ENCODE measurements at places on chromosomes 11 and 22.

- DNase-seq = no peak
These were observed 58.4 kb downstream of the BCR start for GRCh38 chr22:23238707-23239106.

DNA sequence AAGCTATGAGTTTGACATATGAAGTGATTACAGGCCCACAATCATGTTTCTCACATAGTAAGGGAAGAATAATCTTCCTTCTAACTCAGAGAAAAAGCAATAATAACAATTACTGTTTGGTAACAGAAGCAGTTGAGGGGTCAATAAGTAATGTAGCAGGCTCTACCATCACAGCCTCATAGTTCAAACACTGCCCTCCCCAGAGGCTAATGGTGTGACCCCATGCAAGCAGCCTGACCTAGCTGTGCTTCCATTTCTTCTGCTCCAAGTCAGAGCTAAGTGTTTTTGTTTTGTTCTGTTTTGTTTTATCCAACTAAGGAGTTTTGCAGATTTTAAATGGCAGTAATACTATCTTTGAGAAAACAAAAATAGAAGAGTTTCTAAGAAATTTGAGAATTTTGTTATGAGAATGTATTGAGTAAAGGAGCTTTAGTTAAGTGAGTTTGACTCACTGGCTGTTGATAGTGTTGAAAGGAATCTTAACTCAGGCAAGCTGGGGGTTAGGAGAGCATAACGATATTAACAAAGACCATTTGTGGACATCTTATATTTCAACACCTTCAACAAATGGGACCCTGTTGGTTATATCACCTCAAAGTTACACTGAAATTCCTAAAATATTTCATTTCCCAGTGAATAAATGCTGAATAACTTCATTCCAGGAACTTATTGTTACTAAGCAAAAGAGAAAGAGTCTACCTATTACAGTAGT lies 48.5 kb downstream of the GUCY1A2 start:
- no peak for DNase-seq

GRCh38 chr11:73945396-73945795 lies 5.4 kb upstream of the DNAJB13 start:
- DNase-seq = no peak

GRCh38 chr22:27574651-27575050 lies 226.9 kb downstream of the MN1 start:
- DNase-seq = no peak

DNA sequence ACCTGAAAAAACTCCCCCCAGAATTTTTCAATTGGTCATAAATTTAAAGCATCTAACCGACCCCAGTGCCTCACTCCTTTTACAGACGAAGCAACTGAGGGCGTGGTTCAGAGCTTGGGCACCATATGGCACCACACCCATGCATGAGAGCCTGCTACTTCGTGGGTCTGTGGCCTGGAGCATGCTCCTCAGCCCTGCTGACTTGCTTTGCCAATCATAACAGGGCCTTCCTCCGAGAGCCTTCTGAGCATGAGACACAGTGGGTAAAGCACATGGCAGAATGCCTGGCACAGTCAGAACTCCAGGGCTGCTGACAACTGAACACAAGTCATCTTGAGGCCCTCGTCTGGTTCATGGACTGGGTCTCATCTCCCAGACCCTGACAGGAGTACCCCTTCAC lies 33.3 kb downstream of the HIRA start:
- DNase-seq = no peak

DNA sequence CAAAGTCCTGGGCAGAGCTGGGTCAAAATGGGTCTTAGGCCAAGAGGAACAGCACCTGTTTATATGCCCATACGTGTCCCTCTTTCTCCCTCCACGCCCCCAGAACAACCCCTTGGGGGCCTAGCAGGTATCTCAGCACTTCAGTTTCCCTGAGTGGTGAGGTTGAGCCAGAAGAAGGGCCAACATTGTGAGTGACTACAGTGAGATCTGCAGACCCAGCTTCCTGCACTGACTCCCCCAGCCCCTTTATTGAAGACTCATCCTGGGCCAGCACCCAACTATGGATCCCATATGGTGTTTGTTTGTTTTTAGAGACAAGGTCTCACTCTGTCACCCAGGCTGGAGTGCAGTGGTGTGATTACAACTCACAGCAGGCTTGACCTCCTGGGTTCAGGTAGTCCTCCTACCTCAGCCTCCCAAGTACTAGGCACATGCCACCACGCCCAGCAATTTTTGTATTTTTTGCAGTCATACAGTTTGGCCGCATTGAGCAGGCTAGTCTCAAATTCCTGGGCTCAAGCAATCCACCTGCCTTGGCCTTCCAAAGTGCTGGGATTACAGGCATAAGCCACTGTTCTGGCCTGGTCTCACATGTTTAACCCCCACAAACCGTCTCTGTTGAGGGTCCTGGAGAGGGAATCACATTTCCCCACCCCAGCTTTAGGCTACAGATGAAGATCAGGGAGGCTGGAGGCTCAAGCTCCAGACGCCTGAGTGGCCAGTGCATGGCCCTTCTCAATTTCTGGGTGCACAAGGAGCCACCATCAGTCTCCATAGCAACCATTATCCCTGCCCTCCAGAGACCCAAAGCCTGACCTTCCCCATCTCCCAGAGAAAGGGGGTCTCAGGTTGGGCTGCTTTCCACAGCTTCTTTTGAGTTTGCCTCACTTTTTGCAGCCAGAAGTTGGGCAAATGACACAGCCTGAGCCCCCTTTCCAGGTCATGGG lies 1.7 kb upstream of the LARGE2 start:
- DNase-seq = no peak

GRCh38 chr11:45847911-45848316 lies 639 bp downstream of the CRY2 start:
- DNase-seq = no peak

GRCh38 chr11:128784059-128784804 lies 82.9 kb downstream of the KCNJ1 start:
- no peak for DNase-seq

GRCh38 chr11:32881286-32881685 lies 11.3 kb upstream of the QSER1 start:
- no peak for DNase-seq

DNA sequence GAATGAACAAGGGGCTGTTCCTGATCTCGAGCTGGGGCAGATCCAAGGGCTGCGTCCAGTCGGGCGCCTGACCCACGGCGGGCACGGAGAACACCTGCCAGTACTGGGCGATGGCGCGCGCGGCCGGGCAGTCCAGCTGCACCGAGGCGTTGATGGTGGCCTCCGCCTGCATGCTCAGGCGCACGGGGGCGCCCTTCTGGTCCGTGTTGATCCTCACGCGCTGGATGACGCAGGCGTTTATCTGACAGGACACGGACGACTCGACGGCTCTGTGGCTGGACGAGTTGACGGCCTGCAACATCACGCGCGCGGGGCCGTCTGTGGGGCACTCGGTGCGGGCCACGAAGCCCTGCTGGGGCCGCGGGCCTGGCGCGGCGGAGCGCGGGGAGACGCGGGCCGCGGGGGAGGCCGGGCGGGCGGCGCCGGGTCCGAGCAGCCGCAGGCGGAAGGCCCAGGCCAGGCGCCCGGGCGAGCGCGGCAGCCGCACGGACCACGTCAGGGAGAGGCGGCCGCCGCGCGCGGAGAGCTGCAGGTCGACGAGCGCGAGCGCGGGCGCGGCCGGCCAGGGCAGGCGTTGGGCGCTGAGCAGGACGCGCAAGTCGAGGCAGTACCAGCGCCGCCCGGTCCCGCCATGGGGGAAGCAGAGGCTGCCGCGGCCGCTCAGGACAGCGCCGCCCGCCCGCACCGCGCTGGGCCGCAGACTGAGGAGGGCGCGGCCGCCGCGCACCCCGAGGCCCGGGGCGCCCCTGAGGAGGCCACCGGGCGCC lies 511 bp downstream of the PKDREJ start:
- DNase-seq = no peak

DNA sequence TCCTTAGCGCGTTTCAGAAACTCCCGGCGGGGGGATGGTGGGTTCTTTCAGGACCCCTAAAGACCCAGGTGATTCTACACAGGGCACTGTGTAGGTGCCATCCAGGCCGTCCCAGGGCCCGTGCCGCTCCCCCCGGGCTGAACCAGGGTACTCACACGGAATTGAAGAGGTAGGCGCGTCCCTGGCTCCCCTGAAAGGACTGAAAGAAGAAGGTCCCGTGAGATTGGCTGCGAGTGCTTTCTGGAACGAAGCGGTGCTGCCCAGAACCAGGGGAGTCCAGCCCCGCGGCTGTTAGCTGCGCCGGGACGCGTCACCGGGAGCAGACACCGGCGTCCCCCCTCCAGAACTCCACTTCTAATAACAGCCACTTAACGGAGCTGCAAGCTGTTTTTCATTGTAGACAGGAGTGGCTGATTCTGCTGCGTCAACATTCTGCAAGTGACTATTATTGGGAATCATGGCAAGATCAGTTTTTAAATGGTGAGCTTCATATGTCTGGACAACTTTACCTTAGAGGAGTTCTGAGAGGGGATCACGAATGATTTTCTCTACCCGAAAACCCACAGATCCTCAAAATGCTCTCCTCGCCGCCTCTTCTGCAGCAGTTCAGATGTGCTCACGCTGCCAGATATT lies 31.8 kb downstream of the YPEL1 start:
- DNase-seq = no peak

GRCh38 chr11:25436326-25436725 lies 895.6 kb upstream of the ANO3 start:
- DNase-seq = no peak

DNA sequence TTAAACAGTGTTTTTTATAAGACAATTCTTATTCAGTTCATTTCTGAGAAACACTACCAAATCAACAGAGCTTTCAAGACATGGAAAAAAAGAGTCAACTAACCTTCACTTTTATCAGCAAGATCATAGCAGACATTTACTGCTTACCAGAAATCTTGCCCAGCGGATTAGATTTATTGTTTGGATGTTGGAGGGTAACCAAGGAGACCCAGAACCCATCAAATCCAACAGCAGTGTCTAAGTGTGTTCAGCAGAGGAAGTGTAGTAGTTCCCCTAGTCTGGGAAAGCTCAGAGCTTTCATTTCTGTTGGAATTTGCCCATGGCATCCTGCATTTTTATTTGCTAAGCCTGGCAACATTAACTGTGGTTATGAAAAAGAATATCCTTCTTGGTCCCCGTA lies 2.4 kb upstream of the PGM2L1 start:
- no peak for DNase-seq

- DNase-seq = no peak
These were observed 8.6 kb downstream of the IGHMBP2 start for GRCh38 chr11:68912254-68912653.

GRCh38 chr11:12100429-12100828 lies 10.0 kb upstream of the MICAL2 start:
- DNase-seq = no peak

GRCh38 chr11:9605742-9606141 lies 32.3 kb downstream of the WEE1 start:
- DNase-seq = no peak

DNA sequence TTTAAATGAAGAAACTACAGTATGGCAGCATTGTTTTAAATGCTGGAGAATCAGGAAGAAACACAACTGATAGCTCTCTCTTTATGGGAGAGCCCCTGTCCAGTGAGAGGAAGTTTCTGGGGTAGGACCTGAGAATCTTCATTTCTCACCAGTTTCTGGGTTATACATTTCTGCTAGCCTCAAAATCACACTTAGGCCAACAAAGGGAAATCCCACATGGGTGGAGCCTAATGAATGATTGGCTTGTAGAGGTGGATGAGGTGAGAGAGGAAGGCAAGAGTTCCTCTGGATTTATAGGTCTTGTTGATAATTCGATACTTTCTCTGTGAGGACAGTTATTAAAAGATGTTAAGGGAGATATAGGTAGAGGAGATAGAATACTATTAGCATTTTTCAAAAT lies 1397.3 kb upstream of the TENM4 start:
- DNase-seq = no peak

GRCh38 chr22:30043161-30043560 lies 37.1 kb upstream of the HORMAD2 start:
- DNase-seq = no peak

GRCh38 chr11:123103326-123103980 lies 41.5 kb upstream of the HSPA8 start:
- DNase-seq = no peak

DNA sequence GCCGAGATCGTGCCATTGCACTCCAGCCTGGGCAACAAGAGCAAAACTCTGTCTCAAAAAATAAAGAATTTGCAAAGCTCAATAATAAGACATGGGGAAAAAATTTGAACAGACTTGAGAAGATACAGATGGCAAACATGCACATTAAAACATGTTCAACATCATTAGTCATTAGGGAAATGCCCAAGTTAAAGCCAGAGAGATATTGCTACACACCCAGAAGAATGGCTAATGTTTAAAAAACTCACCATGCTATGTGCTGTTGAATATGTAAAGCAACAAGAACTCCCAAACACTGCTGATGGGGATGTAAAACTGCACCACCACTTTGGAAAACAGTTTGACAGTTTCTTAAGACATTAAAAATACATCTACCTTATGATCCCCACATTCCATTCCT lies 12.6 kb downstream of the LRRC75B start:
- DNase-seq = no peak

- DNase-seq = no peak
These were observed 7.2 kb downstream of the AHNAK start for GRCh38 chr11:62539238-62539925.

DNA sequence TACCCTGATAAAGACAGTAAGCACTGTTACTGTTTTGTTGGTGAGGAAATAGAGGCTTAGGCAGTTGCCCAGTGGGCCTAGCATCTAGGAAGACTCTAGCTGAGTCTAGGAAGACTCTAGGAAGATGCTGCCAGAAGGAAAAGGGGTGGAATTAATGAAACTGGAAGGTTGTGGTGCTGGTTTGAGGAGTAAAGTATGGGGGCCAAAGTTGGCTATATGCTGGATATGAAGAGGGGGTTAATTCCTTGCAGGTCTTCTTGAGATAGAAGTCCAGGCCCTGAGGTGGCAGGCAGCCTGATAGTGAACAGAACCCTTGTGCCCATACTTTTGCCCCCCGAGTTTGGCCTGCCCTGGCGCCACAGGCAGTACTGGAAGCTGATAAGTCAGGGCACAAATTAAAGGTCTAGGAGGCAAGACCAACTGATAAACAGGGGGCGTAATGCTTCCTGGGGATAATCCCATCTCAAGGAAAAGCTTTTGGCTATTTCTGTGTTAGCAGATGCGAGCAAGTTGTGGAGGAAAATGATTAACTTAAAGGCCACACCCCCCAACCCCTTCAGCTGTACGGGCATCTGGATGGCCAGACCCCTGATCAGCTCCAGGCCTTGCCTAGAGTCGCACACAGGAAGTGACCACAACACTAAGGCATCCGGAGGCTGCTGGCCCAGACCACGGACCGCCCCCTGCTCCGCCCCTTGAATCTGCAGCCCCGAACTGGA lies 3.1 kb downstream of the ILK start:
- no peak for DNase-seq

Measured in activated naive CD4-positive, alpha-beta T cell (primary cell).